ENCODE measurements at places on chromosomes 3 and 15.

- DNase-seq, result peak; percentile 17
These were observed 61.3 kb downstream of the UACA start for GRCh38 chr15:70701891-70702568.

DNA sequence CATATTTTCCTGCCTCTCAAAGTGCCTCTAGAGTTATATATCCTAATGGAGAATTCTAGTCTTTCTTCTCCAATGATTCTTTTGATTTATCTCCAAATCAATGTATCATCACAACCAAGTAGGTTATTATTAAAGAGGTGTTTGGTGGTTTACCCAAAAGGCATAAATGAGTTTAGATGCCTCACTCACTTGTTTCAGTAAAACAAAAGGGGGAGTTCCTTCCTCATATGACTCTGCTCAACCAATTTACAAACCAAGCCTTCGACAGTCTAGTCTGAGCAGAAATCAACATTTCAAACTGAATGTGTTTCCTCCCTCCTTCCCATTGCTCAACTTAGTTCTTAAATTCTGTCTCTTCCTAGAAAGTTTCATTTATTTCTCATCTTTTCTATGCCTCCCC is 116.5 kb downstream of the TNIK start:
- DNase-seq, result no peak

DNA sequence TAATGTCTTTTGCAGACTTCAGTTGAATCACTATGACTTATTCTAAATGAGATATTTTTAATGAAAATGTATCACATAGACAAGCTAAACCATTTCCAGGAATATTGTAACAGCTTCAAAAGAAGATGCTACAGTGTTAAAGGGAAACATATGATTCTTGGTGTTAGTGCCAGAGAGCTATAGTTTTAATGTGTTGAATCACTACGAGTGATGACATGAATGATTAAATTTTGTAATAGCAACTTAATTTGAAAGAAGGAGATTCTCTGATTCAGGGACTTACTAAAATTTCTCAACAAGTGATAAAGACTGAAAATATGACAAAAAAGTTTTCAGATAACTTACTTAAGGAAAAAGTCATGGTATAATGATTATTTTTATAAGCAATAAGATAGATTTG is 267.3 kb upstream of the SLITRK3 start:
- DNase-seq, result no peak

DNA sequence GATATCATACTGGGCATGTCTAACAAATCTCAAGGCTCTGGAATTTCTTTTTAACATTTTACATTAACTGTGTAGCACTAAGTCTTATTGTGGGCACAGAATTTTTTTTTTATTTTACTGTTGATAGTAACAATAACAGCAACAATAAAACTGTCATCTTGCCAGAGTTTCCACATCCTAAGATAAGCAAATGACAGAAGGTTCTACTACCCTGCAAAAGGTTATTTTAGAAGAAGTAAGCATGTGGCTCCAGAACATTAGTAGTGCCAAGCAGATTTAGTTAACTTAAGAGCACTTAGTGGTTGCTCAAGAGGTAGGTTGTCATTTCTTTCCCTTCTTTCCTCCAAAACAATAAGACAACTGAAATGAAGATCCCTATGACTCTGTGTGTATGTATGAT is 743.0 kb upstream of the CBLB start:
- DNase-seq, result no peak

- DNase-seq, result no peak
These were observed 284 bp upstream of the TSC22D2 start for GRCh38 chr3:150407808-150408220.

- DNase-seq, result peak; percentile 76
These were observed at the start of gene INKA1 for GRCh38 chr3:49802719-49803464. Gene INKA1, plus strand, starts transcription at chr3:49803261. Its CDS starts 132 bp downstream, at chr3:49803393.

DNA sequence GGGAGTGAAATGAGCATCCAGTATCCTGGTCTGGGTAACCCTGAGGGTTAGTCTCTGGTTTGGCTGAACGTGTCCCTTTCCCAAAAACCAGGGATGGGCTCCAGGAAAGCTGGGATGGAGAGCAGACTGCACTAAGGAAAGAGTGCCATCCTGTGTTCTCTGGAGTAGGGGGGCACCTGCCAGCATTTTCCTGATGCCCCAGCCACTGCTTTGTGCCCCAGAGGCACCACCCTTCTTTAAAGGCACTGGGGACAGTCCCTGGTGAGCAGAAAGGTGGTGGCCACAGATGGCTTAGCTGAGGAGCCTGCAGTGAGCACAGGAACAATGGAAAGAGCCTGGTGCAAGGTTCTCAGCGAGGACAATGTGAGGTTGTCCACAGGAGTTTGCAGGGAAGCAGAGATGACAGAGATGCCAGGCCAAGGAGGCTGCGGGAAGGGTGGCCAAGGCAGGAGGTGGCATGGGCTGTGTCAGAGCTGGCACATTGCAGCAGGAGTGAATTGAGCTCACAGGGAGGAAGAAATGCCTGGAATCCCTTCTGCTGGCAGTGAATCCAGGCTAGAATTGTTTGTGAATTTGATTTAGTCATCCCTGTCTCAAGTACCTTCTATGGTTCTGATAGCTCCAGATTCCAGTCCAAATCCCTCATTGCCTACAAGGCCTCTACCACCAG is 39.9 kb downstream of the AMOTL2 start:
- no peak for DNase-seq

DNA sequence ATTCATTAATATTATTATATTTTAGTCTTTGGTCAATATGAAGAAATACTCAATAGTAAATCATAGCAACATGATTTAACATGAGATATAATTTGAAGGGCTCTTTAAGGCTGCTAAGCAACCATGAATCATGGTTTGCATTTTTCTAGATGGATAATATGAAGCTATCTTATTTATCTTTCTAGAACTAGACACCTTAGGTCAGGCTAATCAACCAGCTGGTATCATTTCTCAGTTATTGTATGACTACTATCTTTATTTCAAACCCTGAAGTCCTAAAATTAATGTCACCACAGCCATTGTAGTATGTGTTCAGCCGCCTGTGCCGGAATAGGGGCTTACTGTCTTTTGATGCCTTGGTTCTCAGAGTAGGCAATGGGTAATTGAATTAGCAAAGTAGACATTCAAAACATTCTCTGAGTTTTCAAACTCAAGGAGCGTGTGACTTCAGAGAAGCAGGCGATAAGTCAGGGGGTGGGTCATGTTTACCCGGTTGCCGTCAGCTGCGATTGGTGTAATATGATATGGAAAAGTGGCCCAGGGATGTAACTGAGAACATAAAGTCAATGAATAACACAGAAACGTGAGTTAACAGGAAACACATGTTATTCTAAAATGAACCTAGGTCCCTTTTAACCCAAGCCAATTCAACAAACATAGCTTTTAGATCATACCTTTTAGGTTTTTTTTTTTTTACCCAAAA is 93.4 kb upstream of the CTDSPL start:
- no peak for DNase-seq

DNA sequence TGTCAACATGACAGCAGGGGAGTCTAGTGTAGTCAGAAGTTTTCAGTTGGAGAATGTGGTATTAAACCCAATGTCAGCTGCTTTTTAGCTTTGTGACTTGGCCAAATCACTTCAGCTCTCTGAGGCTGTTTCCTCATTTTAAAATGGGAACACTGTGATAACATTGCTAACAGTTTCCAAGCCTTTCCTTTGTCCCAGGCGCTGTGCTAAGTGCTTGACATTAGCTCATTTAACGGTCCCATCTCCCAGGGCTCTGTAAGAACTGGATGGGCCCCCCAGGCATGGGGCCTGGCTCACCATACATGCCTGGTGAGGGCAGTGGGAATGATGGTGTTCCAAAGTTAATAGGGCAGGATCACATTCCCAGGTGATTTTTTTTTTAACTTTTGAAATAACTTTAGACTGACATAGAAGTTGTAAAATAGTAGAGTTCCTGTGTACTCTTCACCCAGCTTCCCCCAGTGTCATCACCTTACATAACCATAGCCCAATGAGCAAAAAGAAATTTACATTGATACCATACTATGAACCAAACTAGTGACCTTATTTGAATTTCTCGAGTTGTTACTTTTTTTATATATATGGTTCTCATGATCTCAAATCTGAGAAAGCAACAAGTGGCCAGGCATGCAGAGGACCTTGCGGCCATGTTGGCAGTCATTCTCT is 7.7 kb downstream of the RASL12 start:
- DNase-seq, result no peak

- DNase-seq, result no peak
These were observed 73.1 kb downstream of the FGF7 start for GRCh38 chr15:49495993-49496753.

DNA sequence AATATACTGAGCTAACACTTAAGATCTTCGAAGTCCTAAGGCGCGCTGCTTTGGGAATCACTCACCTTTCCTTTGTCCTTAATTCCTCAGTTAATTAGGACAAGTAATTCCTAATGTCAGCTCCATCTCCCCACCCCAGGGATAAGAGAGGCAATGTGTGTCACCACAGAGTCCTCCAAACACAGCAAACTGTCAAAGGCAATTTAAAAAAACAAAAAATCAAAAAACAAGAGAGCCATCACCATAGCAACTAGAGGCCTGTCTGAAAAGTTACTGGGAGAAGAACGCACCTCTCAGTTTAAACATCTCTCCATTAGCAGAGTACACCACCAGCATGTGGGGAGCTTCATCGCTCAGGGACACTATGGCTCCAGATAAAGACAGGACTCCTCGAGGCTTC is 101.7 kb downstream of the OSBPL10 start:
- no peak for DNase-seq

GRCh38 chr3:156840826-156841689 is 14.9 kb downstream of the LEKR1 start:
- no peak for DNase-seq

Measured in T1000 (cell line).